IPS DF 19.7 (cell line): ENCODE measurements at places on chromosomes 6 and 20.
A peak's percentile ranks its signal among the peaks of the same experiment; 100 is the strongest.

- DNase-seq = peak; percentile 30
Observed at GRCh38 chr20:58048096-58048702, 180.3 kb downstream of the ANKRD60 start.

GRCh38 chr6:145329257-145329656, 406.1 kb downstream of the EPM2A start:
- DNase-seq = no peak

DNA sequence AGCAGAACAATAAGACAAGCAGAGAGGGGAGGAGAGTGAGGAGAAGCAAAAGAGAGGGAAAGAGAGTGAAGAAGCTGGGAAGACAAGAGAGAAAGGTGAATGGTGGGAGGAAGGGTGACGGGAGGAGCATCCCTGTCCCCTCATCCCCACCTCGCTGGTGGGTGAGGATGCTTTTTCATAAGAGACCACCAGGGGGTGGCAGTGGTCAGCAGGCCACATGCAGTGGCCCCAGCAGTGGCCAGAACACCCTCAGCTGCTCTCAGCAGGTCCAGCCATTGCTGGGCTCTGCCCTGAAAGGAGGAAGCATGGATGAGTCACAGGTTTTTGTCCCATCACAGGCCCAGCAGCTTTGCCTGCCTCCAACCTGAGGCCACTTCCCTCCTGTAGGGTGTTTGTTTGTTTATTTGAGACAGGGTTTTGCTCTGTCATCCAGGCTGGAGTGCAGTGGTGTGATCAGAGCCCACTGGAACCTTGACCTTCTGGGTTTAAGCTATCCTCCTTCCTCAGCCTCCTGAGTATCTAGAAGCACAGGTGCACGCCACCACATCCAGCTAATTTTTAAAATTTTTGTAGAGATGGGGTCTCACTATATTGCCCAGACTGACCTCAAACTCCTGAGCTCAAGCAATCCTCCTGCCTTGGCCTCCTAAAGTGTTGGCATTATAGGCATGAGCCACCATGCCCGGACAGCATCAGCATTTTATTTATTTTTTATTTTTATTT, 24.0 kb downstream of the FGD2 start:
- DNase-seq = no peak

GRCh38 chr6:83378621-83379388, 52.0 kb downstream of the ME1 start:
- no peak for DNase-seq

DNA sequence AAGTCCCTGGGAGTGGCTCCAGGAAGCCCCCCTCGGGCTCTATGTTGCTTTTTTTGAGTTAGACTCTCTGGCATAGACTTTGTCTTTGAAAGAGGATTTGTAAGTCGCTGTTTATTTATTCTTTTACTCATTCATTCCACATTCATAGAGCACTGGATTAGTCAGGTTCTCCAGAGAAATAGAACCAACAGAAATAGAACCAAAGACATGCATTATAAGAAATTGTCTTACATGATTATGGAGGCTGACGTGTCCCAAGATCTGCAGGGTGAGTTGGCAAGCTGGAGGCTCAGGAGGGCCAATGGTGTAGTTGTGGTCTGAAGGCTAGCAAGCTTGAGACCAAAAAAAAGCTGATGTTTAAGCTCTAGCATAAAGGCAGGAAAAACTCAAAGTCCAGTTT, 98.3 kb upstream of the CHD6 start:
- no peak for DNase-seq
